Muscle of leg (tissue), 16 donors: ENCODE measurements at places on chromosomes 2 and 18.
A peak's percentile ranks its signal among the peaks of the same experiment; 100 is the strongest.

- peak; percentile 26 for DNase-seq
Measured at GRCh38 chr2:12416600-12416999, 300.1 kb upstream of the TRIB2 start.

- no peak for DNase-seq
Measured at GRCh38 chr2:172917716-172918115, 157.9 kb upstream of the MAP3K20 start.

GRCh38 chr2:226573158-226573557 is 226.5 kb downstream of the IRS1 start:
- DNase-seq = no peak

GRCh38 chr2:229201521-229201920 is 69.6 kb downstream of the PID1 start:
- peak; percentile 20 for DNase-seq

DNA sequence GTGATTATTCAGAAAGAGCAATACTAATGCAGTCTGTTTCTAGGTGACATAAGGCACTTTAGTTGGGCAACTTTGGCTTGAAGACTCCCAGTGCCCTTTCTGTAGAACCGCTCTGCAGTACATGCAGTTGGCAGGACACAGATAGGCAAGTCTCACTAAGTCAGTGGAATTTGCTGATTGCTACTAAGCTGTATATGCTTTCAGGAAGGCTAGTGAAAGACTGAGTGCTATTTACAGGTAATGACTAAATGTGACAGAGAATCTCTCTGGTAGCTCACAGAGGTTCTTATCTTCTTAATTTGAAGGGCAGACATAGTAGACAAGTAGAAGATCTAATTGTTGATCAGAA is 243.0 kb downstream of the WDPCP start:
- peak; percentile 16 for DNase-seq

DNA sequence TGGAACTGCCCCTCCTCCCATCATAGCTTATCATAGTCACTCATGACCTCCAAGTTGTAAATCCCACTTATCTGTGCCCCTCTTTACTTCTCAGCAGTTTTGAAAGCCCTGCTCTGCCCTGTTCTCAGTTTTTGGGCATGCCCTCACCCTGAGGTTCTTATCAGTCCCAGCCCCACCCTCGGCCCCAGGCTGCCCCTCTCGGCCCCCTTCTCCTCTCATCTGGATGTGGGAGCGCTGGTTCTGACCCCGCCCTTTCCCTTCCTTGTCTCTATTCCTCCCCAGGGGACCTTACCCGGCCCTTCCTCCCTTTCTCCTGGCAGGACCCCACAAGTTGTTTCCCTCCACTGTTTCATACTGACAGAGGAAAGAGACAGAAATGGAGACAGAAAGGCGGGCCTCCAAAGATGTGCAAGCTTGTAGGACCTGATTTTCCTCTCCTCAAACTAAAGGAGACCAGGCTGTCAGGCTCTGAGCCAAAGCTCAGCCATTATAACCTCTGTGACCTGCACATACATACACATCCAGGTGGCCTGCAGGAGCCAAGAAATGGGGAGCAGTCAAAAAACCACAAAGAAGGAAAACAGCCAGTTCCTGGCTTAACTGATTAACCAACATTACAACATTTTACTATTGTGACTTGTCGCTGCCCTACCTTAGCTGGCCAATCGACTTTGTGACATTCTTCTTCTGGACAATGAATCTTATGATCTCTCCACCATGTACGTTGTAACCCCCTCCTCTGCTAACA is 171.0 kb upstream of the HS6ST1 start:
- no peak for DNase-seq

GRCh38 chr2:110120171-110121051 is 4.8 kb upstream of the MALL start:
- DNase-seq = no peak

DNA sequence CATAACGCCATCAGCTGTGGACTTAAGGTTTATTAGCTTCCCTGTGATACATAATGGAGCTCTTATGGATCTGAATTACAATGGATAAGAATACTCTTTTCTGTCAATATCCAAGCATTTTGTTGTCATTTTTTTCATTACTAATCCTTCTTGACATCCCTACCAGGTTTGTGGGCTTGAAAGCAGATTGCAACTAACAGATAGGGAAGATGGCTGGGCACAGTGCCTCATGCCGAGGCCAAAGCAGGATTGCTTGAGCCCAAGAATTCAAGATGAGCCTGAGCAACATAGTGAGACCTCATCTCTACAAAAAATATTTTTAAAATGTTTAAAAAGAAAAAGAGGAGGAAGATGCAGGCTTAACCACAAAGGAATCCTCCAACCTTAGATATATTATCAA is 42.4 kb downstream of the ASXL2 start:
- DNase-seq = no peak

DNA sequence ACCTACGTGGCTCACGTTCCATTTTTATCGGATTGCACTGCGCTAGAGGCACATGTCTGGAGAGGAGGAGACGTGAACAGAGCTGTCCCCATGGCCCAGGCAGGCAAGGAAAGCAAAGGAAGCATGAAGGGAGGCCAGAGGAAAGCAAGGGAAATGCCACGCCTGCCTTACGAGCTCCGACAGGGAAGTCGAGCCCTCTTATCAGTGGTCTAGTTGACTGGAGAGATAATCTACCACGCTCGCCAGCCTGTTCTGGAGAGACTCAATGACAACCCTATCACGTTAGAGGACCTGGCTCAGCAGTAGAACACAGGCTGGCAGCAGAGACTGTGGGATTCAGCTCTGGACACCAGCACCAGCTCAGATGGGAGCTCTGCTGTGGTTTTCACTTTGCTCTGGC is 202.6 kb upstream of the ID2 start:
- no peak for DNase-seq

DNA sequence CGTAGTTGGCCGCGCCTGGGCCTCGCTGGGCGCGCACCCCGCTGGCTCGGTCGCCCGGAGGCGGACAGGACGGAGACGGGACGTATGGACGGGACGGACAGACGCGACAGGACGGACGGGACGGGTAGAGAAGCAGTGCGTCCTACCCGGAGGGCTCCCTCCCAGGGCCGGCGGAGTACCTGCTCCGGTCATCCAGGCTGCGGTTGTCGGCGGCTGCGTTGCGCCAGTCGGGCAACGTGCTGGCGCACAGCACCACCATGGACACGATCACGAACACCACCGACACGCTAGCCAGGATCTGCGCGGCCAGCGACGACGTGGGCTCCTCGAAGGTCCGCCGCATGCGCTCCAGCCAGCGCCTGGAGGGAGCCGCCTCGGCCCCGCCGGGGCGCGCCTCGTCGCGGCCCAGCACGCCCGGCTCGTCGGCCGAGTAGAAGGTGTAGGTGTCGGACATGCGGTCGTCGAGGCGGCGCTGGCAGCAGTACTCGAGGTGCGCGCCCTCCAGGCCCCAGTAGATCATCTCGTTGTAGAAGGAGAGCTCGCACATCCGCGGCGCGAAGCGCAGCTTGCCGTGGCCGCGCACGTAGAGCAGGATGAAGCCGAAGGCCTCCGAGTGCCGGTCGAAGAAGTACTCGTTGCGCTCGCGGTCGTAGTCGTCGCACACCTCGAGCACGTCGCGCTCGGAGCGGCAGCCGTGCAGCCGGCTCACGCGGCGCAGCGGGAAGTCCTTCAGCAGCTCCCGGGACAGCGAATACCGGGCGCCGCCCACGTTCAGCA is 903 bp downstream of the KCNG3 start:
- peak; percentile 28 for DNase-seq

DNA sequence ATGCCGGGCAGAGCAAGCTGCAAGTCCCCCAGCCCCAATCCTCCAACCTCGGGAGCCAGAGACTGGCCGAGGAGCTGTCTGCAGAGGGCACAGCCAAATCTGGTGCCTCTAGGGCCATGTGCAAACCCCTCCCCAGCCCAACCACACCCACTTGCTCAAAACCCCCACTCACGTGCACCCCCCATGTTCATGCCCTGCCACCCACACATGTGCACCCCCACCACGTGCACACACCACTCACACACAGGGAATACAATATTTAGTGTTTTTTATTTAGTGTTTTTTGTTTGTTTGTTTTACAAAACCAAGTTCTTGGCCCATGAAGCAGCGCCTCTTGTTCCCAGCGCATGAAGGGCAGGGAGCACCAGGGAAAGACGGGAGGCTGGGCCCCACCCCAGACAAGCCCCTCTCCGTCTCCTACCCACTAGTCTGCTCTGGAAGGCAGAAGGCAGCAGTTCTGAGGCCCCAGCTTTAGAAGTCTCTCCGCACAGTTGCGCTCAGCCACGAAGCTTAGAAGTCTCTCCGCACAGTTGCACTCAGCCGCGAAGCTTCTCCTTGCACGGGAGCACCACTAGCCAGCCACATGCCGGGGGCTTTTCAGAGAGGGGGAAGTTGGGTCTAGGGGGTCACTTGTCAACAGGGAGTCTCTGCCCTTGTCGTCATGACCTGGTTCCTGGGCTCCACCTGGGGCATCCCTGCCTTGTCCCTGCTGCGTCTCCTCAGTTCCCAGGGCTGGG is 276.1 kb upstream of the HDAC4 start:
- no peak for DNase-seq

DNA sequence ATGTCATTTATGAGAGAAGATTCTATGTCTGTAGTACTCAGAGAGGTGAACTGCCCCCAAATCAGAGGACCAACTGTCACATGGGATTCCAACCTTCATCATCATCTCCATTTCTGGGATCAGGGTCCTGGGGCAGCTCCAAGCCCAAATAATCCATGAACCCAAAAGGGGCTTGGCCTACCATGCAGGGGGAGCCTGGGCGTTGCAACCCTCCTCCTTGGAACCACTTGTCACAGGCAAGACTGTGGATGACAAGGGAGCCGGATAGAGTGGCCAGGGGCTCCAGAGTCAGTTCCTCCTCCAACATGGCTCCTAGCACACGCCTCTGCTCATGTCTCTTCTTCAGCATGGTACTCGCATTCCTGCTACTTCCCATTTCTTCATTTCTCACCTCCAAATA is 7.9 kb downstream of the CTLA4 start:
- no peak for DNase-seq

DNA sequence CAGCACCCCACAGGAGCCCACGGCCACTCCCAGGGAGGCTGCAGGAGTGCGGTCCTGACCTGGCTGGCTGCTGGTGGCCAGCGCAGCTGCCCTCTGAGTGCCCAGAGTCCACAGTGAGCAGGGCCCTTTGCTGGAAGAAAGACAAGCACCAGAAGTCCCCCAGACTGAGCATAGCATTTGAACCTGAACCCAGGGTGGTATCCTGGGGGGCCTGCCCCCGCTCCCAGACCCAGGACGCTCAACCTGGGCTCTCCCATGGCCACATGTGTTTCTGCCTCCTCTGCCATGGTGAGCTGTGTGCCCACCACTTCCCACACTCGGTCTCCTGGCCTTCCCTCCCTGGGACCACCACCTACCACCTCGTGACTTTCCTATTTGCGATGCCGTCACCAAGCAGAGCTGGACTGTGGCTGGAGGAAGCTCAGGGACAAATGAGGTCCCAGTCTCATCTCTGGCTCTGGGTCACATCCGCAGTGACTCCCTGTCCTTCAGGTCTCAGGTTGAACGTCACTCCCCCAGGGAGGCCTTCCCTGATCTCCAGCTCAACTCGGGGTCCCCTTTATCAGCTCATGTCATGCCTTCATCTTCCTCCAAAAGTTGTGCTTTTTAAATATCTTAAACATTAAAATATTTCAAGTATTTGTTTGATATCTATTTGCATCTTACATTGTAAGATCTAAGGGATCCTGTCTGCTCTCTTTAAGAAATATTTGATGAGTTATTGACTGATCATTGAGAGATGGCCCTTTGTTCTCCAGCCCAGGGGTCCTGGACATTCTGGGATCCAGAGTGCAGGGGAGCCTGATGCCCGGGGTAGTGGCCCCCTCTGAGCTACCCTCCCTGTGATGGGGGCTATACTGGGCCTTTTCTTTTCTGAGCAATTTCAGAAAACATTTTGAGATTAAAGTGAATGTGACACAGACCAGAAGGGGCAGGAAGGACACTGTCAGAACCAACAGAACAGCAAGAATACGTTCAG is 16.4 kb upstream of the GPR55 start:
- no peak for DNase-seq

GRCh38 chr18:68520406-68521075 is 194.4 kb downstream of the TMX3 start:
- no peak for DNase-seq

DNA sequence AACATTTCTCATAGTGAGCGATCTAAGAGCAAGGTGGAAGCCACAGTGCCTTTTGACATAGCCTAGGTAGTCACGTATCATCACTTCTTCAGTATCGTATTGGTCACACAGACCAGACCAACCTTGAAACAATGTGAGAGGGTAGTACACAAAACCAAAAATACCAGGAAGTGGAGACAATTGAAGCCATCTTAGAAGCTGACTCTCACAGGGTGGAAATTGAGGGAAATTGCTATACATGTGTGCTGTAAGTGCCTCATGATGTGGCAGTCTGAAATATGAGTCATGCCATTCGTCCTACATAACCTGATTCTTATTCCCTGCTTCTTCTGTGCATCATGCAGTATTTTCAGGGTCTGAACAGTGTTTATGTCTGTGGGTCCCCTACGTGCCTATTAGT is 62.3 kb upstream of the STON1 start:
- DNase-seq = no peak

GRCh38 chr2:5777131-5777535 is 84.9 kb downstream of the SOX11 start:
- DNase-seq = peak; percentile 72

DNA sequence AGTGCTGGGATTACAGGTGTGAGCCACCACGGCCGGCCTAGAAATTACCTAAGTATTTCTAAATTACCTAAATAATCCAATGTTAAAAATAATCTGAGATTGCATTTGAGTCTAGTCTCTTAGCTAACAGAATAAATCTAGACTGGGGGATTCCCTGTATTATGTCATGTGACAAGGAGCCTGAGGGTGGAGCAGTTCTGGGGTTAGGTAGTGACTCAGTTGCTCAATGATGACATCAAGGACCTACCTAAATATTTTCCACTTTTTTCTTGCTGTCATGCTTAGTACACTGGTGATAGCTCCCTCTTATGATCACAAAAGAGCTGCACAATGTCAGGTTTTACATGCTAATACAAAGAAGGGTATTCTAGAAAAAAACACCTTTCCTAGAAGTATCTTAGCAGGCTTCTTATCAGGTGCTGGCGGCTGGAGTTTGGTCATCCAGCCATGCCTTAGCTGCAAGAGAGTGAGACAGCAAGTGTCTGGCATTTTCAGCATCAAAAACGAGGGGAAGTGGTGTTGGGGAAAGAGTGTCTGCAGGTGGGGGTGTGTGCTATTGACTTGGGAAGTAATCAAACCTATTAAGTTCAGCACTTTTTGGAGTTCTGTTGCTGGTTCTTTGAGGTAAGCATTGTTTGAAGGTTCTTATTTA is 17.5 kb upstream of the CEP192 start:
- DNase-seq = no peak

- no peak for DNase-seq
Measured at GRCh38 chr2:10665833-10666232, 23.9 kb downstream of the NOL10 start.

DNA sequence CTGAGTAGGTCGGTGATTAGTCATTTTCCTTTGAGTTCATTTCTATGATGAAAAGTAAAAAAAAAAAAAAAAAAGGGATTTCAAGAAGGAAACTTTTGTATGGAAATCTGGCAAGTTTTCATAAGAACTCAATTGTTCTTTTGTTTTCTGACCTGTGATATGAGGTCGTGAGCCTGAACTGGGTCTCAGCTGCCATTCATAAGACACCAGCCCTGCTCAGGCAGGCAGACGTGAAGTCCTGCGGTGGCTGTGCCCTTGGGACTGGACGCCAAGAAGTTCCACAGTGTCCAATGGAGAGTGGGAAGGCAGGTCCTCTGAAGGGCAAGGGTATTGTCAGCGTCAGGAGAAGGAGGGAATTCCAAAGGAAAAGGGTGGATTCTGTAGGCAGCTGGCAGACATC is 183.9 kb downstream of the NCK2 start:
- no peak for DNase-seq
